ENCODE measurements at places on chromosomes 6 and 20. TPM values are rescaled to one million over a fixed set of nuclear protein-coding genes. Genes with fewer than 3 reads are reported as not detected.

- H3K4me3 ChIP-seq, result no peak overlapping the region
- H3K27me3 ChIP-seq, result peaks cover 27% of the 10 kb centered on the region
- H3K27ac ChIP-seq, result no peak overlapping the region
- no peak for DNase-seq
- H3K36me3 ChIP-seq, result no peaks in the 10 kb centered on the region
These were observed 103.5 kb downstream of the BFSP1 start for GRCh38 chr20:17427638-17428037.

- no peaks in the 10 kb centered on the region for H3K27me3 ChIP-seq
- H3K4me3 ChIP-seq, result no peak overlapping the region
- H3K4me1 ChIP-seq, result peaks cover 26% of the 10 kb centered on the region
- DNase-seq, result peak; percentile 71
These were observed 63.2 kb downstream of the NOL4L start for GRCh38 chr20:32521780-32522525.

- no peaks in the 10 kb centered on the region for H3K36me3 ChIP-seq
- DNase-seq, result no peak
- no peaks in the 10 kb centered on the region for H3K27me3 ChIP-seq
- H3K27ac ChIP-seq, result no peak overlapping the region
- no peak overlapping the region for H3K4me3 ChIP-seq
These were observed 8.1 kb upstream of the DDR1 start for GRCh38 chr6:30876039-30876730.

GRCh38 chr6:138752017-138752416 lies 21.6 kb upstream of the CCDC28A start:
- H3K36me3 ChIP-seq, result no peaks in the 10 kb centered on the region
- DNase-seq, result no peak
- no peak overlapping the region for H3K4me3 ChIP-seq

DNA sequence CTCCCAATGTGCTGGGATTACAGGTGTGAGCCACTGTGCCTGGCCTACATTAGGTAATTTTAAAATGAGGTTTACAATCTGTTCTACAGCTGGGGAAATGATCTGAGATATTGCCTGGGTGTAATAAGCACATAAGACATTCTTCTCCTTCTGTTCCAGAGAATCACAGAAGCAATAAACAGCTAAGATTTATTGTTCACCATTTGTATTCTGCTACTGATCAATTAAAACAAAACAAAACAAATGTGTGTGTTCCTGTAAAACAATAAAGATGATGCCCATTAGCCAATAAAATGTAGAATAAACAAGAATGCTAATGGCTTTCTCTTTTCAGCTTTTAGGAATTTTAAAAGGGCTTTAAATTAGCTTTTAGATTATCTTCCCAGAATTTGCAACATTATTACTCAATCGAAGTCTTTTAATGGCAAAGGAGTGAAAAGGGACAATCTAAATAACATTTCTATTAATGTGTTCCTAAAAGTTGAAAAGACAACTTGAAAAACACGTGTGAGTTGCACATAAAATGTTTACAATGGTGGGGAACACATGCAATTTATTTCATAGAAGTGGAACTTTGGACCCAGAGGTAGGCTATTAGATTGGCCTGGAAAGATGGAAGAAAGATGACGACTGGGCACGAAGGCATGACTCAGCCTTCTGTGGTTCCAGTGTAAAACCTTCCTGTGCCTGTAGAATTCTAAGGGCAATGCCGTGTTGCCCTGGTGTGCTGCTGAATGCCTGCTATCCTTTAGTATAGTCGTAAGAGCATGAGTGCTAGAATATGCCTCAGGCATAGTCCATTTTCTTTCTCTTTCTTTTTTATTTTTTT lies 29.0 kb upstream of the DEK start:
- DNase-seq, result no peak
- no peak overlapping the region for H3K4me3 ChIP-seq
- no peaks in the 10 kb centered on the region for H3K4me1 ChIP-seq
- no peak overlapping the region for H3K27ac ChIP-seq
- no peaks in the 10 kb centered on the region for H3K27me3 ChIP-seq
- no peaks in the 10 kb centered on the region for H3K36me3 ChIP-seq

DNA sequence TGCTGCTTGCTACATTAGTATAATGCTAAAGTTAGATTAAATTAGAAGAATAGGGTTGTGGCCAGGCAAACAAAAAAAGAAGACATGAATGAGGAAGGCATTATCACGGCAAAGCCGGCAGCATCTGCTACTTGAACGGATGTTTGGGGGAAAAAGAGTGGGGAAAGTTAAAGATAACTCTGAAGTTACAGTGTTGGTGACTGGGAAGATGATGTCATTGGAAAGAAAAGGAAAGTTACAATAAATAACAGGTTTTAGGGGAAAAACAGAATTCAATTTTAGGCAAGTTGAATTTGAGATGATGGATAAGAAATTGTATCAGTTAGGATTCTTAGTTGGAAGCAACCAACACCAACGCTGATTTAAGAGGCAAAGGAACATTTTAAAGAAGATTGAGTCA lies 74.2 kb upstream of the NRN1 start:
- no peaks in the 10 kb centered on the region for H3K4me1 ChIP-seq
- no peak overlapping the region for H3K27ac ChIP-seq
- H3K36me3 ChIP-seq, result no peaks in the 10 kb centered on the region

Gene HSPA1B
- 152 TPM for total RNA-seq

Gene MSH5
- total RNA-seq, result 4.3 TPM

Gene WFDC5
- not detected for total RNA-seq

Gene CPNE5
- total RNA-seq, result 98.2 TPM

Gene SCGN
- 0.66 TPM for total RNA-seq

Gene PPP1R14C
- 109 TPM for total RNA-seq
